ENCODE measurements at places on chromosomes 11 and 22.

DNA sequence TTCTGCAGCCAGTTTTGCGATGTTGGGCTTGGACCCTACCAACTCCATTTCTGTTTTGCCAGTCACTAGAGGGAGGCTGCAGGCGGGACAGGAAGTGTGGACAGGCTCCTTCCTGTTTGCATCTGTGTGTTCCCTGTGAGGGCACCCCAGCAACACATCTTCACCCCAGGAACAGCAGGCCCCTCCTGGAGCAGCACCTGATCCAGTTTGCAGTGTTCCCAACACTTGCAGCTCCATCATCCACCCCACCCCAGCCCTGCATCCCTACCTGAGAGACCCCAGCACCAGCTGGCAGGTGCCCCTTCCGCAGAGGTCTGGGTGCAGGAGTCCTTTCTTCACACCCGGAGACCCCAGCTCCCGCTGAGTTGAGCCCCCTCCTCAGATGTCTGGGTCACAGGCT, 7.4 kb upstream of the VSIG10L2 start:
- DNase-seq = no peak

GRCh38 chr11:102436561-102436960, 16.0 kb downstream of the TMEM123 start:
- no peak for DNase-seq

DNA sequence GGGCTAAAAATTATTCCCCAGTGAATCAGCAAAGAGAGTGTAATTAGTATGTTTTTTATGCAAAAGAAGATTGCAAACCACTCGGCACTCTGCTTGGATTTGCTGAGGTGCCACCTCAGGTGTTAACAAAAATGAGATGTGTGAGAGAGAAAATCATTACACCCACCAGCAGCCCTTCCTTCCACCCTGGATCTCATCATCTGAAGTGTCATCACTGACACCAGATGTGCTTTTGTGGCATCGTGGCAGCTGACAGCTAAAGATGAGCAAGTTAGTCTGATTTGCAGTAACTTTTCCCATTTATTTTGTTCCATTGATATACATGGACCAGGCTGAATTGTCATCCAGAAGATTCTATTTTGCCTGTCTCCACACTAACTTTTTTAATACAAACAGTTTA, 44.6 kb upstream of the PAK1 start:
- no peak for DNase-seq

GRCh38 chr11:70519117-70519516, 120.8 kb downstream of the CTTN start:
- DNase-seq = no peak

DNA sequence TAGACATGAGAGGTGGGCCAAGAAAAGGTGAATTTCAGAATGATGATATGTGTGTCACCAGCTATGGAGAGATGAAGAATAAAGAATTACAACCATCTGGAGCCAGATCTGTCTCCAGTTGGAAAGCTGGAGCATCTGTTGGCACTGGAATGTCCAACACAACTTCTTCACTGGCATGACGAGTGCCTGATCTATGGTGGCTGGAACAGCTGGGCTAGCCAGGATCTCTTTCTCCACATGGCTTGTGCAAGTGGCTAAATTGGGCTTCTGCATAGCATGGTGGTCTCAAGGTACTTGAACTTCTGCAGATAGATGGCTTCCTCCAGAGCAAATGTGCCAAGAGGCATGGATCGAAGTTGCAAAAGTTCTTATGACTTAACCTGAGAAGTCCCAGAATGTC, 256.1 kb upstream of the NCAM1 start:
- no peak for DNase-seq

- no peak for DNase-seq
Measured at GRCh38 chr11:21411104-21411503, 741.7 kb downstream of the NELL1 start.

DNA sequence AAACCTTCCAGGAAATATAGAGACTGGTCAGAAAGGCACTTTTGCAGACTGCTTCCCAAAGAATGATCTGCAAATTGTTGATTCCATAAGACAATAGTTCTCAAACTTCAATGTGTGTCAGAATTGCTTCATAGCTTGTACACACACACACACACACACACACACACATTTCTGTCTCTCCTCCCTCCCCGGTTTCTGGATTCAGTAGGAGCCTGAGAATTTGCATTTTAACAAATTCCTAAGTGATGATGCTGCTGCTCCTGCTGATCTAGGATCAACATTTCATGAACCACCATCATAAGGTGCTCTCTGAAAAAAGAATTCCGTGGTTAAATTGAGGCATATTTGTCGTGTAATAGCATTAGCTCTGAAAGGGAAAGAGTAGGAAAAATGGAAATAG, 35.3 kb upstream of the FZD4 start:
- DNase-seq = no peak

- DNase-seq = no peak
Measured at GRCh38 chr11:111922803-111923202, 4.1 kb downstream of the C11orf52 start.

GRCh38 chr11:12225046-12225739, 114.8 kb downstream of the MICAL2 start:
- DNase-seq = no peak

DNA sequence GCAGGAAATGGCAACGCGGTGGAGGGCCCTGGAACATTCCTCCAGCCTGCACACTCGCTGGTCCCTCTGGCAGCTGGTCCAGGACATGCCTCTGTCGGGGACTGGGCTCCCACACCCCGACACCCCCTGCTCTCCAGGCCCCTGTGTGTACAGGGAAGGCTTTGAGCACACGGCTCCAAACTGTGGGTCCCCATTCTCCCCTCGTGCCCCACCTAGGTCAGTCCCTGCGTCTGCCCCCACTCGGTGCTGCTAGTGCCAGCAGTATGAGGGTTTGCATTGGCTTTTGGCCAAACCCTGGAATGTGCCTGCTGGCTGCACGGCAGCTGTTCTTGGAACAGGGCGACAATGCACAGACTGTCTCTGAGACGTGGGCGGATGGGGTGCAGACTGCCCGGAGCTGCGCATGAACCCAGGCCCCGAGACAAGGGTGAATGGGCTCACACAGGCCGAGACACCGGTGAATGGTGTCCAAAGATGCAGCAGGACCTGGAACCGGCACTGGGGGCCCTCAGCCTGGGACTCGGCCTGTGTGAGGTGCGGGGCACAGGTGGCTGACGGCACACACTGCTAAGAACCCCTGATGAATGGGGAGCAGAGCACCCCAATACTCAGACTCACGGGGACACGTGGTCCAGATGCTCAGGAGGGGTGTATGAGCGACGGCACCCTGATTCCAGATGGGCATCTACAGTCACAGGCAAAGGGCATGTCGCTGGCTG, 7.5 kb upstream of the SYT8 start:
- DNase-seq = no peak

- DNase-seq = no peak
Measured at GRCh38 chr22:46866591-46866990, 104.1 kb downstream of the TBC1D22A start.

DNA sequence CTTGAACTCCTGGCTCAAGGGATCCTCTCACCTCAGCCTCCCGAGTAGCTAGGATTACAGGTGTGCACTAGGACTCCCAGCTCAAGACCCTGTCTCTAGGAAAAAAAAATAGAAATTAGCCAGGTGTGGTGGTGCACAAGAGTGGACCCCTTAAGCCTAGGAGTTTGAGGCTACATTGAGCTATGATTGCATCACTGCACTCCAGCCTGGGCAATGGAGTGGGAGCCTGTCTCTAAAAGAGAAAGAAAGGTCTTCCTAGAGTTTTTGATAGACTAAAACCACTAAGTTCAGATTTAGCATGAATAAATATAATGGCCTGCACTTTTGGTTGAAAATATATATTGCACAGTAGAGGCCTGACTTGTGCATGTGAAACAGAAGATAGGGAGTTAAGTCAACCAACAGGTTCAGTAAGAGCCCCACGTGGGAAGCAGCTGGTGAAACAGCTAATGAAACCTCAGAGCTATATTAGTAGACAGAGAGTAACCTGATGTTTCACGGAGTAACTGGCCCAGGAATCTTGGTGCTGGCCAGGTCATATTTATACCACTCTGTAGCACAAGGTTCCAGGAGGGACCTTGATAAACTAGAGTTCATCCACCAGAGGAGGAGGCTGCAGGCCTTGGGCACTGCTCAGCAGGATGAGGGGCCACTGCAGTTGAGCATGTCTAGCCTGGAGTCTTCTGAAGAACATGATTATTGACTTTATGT, 4.6 kb upstream of the MICAL3 start:
- no peak for DNase-seq

- no peak for DNase-seq
Measured at GRCh38 chr11:108818971-108819370, 154.1 kb downstream of the DDX10 start.

DNA sequence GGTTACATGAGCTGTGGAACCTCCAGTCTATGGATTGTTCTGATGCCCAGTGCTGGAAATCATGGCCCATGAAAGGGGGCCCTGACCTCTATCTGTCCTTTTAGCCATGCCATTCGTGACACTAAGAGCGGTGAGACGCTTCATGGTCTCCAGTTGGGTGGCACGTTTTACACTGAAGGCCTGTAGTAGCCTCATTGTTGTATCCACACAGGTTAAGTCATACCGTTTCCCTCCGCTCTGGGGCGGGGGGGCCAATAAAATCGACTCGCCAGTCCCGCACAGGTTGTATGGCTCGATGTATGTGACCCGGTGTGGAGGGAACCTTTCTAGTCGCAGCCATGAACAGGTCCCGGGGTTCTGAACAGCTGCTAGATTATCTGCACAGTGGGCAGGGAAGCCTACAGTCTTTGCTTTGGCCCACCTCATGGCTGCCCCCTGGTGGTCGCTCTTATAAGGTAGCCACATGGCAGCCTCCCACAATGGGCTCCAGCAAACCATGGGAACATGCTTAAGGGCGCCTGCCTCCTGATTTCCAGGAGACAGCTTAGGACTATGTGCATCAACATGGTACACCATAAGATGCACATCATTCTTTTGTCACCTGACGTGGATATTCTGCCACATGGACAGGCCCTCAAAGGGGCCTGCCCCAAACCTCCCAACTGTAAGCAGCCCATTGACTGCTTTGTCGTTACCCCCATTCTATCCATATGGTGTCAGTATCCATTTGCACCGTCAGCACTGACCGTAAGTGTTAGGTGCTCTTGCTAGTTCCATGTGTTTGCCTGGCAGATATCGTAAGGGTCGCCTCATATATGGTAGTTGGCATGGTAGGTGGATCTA, 19.7 kb upstream of the APOL3 start:
- DNase-seq = peak; percentile 73
